ENCODE measurements at places on chromosomes 5 and 9. TPM values are rescaled to one million over a fixed set of nuclear protein-coding genes. Genes with fewer than 3 reads are reported as not detected.
A peak's percentile ranks its signal among the peaks of the same experiment; 100 is the strongest.

C5orf52 gene
- not detected for total RNA-seq

- H3K27ac ChIP-seq = no peak overlapping the region
- H3K36me3 ChIP-seq = no peaks in the 10 kb centered on the region
- peaks cover 2% of the 10 kb centered on the region for H3K27me3 ChIP-seq
- H3K4me1 ChIP-seq = no peaks in the 10 kb centered on the region
- no peak overlapping the region for H3K4me3 ChIP-seq
Measured at GRCh38 chr9:123654994-123655637, 274.8 kb downstream of the DENND1A start.

LCN15 gene
- 35.9 TPM for total RNA-seq

GRCh38 chr5:76341651-76342334, 61.3 kb upstream of the IQGAP2 start:
- DNase-seq = no peak
- H3K27ac ChIP-seq = no peak overlapping the region
- no peak overlapping the region for H3K4me3 ChIP-seq
- peaks cover 3% of the 10 kb centered on the region for H3K4me1 ChIP-seq
- no peaks in the 10 kb centered on the region for H3K27me3 ChIP-seq
- H3K36me3 ChIP-seq = no peaks in the 10 kb centered on the region

PITX1 gene
- total RNA-seq = 64.9 TPM

- H3K27me3 ChIP-seq = no peaks in the 10 kb centered on the region
- H3K4me1 ChIP-seq = no peaks in the 10 kb centered on the region
- H3K4me3 ChIP-seq = no peak overlapping the region
- no peak overlapping the region for H3K27ac ChIP-seq
- no peak for DNase-seq
Measured at GRCh38 chr5:143701493-143701892, 110.5 kb upstream of the HMHB1 start.

DNA sequence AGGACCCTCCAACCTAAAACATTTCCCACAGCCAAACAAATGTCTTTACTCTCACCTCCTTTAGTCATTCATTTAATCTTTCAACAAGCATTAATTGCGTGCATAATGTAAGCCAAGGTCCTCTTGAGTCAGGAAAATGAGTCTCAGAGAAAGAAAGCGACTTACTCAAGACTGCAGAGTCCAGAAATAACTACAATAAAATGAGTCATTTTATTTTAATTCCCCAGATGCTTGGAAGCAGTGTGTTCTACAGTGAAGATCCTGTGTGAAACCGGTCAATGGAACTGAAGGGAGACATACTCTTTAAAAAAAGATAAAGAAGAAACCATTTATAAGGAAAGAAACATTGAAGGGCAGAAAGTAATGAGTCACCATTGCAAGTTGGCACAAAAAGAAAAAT, 513.7 kb downstream of the CDK5RAP2 start:
- H3K27ac ChIP-seq = no peak overlapping the region
- no peaks in the 10 kb centered on the region for H3K4me1 ChIP-seq
- no peaks in the 10 kb centered on the region for H3K36me3 ChIP-seq
- H3K27me3 ChIP-seq = no peaks in the 10 kb centered on the region

GRCh38 chr5:79237740-79238560, 2.0 kb downstream of the JMY start:
- H3K36me3 ChIP-seq = no peaks in the 10 kb centered on the region
- DNase-seq = no peak
- peak overlapping the region; percentile 95 for H3K4me3 ChIP-seq

IL17B gene
- not detected for total RNA-seq

- no peak for DNase-seq
- H3K4me1 ChIP-seq = no peaks in the 10 kb centered on the region
- no peak overlapping the region for H3K27ac ChIP-seq
- no peaks in the 10 kb centered on the region for H3K27me3 ChIP-seq
- no peak overlapping the region for H3K4me3 ChIP-seq
- no peaks in the 10 kb centered on the region for H3K36me3 ChIP-seq
Measured at GRCh38 chr5:77892061-77893010, 116.2 kb upstream of the TBCA start.

- H3K27ac ChIP-seq = no peak overlapping the region
- DNase-seq = no peak
- H3K36me3 ChIP-seq = no peaks in the 10 kb centered on the region
Measured at GRCh38 chr9:84068872-84069271, 88.3 kb downstream of the RMI1 start.

DNA sequence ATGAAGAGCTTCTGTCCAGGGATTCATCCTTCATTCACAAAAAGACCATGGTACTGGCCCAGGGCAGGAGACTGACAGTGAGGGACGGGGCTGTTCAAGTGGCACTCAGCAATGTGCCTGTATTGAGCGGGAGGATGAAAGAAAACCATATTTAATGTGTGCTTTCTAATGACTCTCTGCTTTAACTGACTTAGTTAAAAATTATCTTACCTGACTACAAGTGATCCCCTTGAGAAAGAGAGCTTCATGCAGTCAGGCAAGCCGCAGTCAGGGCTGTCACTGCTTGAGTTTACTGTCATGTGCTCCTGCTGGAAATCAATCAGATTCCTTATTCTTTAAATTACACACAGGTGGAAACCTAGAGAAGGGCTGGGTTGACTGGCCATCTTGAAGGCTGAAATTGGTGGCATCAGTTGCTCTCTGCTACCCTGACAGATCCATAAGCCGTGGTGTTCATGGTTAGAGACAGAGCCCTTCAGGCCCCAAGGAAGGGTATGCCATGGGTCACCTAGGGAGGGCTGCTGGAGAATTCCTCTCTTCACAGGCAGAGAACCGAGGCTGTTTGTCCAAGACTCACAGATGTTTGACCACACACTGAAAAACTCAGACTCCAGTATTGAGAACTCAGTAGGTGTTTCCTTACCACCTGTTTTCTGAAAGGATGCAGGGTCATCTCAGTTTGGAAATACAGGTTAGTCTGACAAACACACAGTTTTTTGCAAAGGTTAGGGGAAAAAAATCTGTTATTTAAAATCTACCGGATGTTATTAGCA, 70.9 kb downstream of the TRIO start:
- no peak overlapping the region for H3K4me3 ChIP-seq
- peak; percentile 37 for DNase-seq
- peaks cover 27% of the 10 kb centered on the region for H3K4me1 ChIP-seq
- H3K36me3 ChIP-seq = no peaks in the 10 kb centered on the region

LCN9 gene
- 2.6 TPM for total RNA-seq

LCN1 gene
- total RNA-seq = not detected

CSNK1G3 gene
- total RNA-seq = 67.1 TPM

- no peaks in the 10 kb centered on the region for H3K4me1 ChIP-seq
- H3K4me3 ChIP-seq = no peak overlapping the region
- no peaks in the 10 kb centered on the region for H3K27me3 ChIP-seq
Measured at GRCh38 chr5:52065182-52065581, 681.9 kb downstream of the ISL1 start.

- H3K36me3 ChIP-seq = no peaks in the 10 kb centered on the region
- no peaks in the 10 kb centered on the region for H3K27me3 ChIP-seq
- H3K4me3 ChIP-seq = no peak overlapping the region
- no peak overlapping the region for H3K27ac ChIP-seq
Measured at GRCh38 chr9:15146268-15146700, 160.7 kb downstream of the TTC39B start.

GRCh38 chr5:41878643-41879478, 8.6 kb upstream of the OXCT1 start:
- no peak for DNase-seq
- no peaks in the 10 kb centered on the region for H3K36me3 ChIP-seq
- peaks cover 6% of the 10 kb centered on the region for H3K4me1 ChIP-seq
- peak overlapping the region; percentile 13 for H3K27ac ChIP-seq

TICAM2 gene
- not detected for total RNA-seq

- no peak overlapping the region for H3K4me3 ChIP-seq
- no peaks in the 10 kb centered on the region for H3K27me3 ChIP-seq
- H3K4me1 ChIP-seq = no peaks in the 10 kb centered on the region
- no peak for DNase-seq
Measured at GRCh38 chr9:13648068-13648467, 368.6 kb upstream of the MPDZ start.

GRCh38 chr5:71743155-71743554, 24.1 kb downstream of the CARTPT start:
- DNase-seq = no peak
- H3K36me3 ChIP-seq = no peaks in the 10 kb centered on the region
- no peak overlapping the region for H3K27ac ChIP-seq

IRX1 gene
- total RNA-seq = 3.8 TPM

DNA sequence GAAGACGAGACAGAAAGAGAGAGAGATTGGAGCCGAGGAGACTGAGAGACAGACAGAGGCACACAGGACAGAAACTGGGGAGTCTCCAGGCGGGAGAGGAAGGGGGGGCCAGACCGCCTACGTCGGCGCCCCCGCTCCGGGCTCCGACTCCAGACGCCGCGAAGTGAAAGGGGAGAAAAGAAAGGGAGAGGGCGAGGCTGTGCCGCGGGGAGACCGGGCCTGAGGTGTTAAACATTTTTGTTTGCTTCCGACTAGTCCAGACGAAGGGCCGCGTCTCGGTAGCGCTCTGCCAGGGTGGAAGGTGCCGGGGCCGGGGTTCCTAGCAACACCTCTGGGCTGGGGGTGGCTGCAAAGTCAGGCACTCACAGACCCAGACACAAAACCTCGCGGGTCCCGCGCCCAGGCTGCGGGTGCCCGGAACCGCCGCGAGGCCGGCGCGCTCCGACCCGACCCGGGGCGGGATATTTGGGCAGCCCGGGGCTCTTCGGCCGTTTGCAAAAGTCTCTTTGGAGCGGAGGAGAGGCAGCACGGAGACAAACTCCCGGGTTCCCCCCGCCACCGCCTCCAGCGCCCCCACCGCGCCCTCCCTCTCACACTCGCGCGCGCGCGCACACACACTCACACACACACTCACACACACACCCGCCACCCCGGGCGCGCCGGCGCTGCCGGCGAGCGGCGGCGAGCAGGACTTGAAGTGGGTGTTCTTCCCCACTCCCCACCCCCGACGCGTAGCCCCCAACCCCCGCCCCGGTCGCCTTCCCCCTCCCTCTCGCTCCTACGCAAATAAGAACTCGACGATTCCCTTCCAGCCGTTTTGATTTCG, 626 bp upstream of the FST start:
- peak overlapping the region; percentile 85 for H3K4me3 ChIP-seq
- no peaks in the 10 kb centered on the region for H3K4me1 ChIP-seq
- no peaks in the 10 kb centered on the region for H3K27me3 ChIP-seq
- H3K27ac ChIP-seq = peak overlapping the region; percentile 73
- H3K36me3 ChIP-seq = no peaks in the 10 kb centered on the region

DNA sequence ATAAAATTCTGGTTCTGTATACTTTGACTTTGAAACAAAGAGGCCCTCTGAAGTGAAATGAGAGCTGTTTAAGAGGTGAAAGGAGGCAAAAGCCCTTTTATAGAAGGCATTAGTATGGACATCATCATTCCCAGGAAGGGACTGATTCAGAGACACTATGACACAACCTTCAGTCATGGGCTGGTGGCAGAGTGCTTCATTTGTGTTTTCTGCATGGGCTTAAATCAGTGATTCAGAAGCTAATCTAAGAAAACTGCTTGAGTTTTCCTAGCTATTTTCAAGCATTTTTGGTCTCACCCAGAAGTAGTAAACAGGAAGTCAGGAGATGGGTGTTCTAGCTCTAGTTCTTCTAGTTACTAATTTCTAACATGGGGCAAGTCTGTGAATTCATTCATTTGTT, 288.9 kb downstream of the TRPM3 start:
- no peaks in the 10 kb centered on the region for H3K36me3 ChIP-seq
- no peaks in the 10 kb centered on the region for H3K4me1 ChIP-seq
- H3K4me3 ChIP-seq = no peak overlapping the region
- no peak for DNase-seq

DNA sequence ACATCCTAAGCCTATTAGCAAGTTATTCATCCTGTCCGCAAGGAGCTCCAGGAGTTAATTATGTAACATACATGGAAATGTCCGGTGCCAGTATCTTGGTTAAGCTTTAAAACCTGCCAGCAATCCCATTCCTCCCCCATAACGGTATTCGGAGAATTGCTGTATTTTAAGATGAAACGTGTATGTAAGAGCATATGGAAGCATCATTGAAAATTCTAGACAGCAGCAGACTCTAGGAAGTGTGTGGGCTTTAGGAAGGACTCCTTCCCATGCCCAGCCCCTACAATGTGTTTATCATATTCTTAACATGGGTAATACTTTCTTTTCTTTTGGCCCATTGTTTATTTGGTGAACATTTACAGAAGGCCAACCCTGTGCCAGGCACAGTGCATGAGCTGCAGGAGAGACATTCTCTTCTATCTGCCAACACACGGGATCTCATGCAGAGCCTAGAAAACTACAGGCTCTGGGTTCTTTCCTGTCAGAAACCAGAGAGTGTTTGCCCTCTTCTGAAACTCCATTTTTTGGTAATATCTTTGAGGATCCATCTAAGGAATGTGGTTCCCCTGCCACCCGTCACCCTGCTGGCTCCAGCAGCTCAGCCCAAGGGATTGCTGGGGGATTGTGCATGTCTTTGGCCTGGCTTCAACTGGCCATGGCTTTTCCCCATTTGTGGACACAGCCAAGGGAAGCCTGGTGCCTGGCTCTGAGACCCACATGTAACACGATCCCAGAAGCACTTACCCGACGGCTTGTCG, 15.1 kb downstream of the ANGPTL2 start:
- H3K27me3 ChIP-seq = no peaks in the 10 kb centered on the region
- DNase-seq = no peak
- no peak overlapping the region for H3K4me3 ChIP-seq
- no peak overlapping the region for H3K27ac ChIP-seq
- H3K36me3 ChIP-seq = no peaks in the 10 kb centered on the region
- H3K4me1 ChIP-seq = no peaks in the 10 kb centered on the region

CYSRT1 gene
- 1.4 TPM for total RNA-seq

DNA sequence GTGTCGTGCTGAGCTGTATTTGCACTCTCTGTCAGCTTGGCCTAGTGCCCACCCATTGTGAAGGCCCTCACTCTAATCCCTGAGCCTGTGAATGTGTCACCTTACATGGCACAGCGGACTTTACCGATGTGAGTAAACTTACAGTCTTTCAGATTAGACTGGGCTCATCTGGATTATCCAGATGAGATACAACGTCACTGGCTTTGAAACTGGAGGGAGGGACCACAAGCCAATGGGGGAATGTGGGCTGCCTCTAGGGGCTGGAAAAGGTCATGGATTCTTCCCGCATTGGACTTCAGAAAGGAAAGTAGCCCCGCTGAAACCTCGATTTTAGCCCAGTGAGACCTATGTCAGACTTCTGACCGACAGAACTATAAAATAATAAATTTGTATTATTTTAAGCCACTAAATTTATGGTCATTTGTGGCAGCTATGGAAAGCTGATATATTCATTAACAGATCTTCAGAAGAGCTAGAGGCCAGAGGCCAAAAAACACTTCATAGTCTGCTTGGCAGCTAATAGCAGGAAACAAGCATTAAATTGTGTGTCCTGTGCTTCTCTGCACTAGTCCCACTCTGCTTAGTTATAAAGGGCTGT, 139.0 kb upstream of the GAS1 start:
- DNase-seq = no peak
- H3K27me3 ChIP-seq = no peaks in the 10 kb centered on the region

- no peak for DNase-seq
- H3K36me3 ChIP-seq = no peaks in the 10 kb centered on the region
- H3K4me1 ChIP-seq = no peaks in the 10 kb centered on the region
- H3K4me3 ChIP-seq = no peak overlapping the region
Measured at GRCh38 chr9:135065151-135065550, 22.3 kb upstream of the OLFM1 start.

WHRN gene
- total RNA-seq = 3.2 TPM

Data from hepatocyte (in vitro differentiated cells).